Neural crest cell (in vitro differentiated cells): ENCODE measurements at places on chromosomes 11 and 22. TPM values are rescaled to one million over a fixed set of nuclear protein-coding genes. Genes with fewer than 3 reads are reported as not detected.
A peak's percentile ranks its signal among the peaks of the same experiment; 100 is the strongest.

The IRF7 gene
- 10.2 and 11.4 TPM in 2 replicates for total RNA-seq

The SERPIND1 gene
- total RNA-seq, result not detected in 2 replicates

The MICAL2 gene
- 1.0 and 1.1 TPM in 2 replicates for total RNA-seq

The SMIM35 gene
- not detected in 2 replicates for total RNA-seq

The KCTD14 gene
- total RNA-seq, result 1.4 and 1.6 TPM in 2 replicates

The SAA2 gene
- total RNA-seq, result not detected in 2 replicates

The GLB1L2 gene
- total RNA-seq, result 15.4 TPM in 2 replicates

The NXPE1 gene
- total RNA-seq, result not detected in 2 replicates

The TMPRSS13 gene
- total RNA-seq, result 0.34 TPM in 1 of 2 replicates, not detected in the other

The VWA5A gene
- 6.1 and 6.4 TPM in 2 replicates for total RNA-seq

The PGA5 gene
- not detected in 2 replicates for total RNA-seq

GRCh38 chr11:77568306-77568705, 21.4 kb upstream of the AQP11 start:
- no peaks in the 10 kb centered on the region for H3K27me3 ChIP-seq
- no peaks in the 10 kb centered on the region for H3K4me1 ChIP-seq
- H3K27ac ChIP-seq, result no peak overlapping the region
- H3K36me3 ChIP-seq, result peaks cover 9% of the 10 kb centered on the region
- no peak overlapping the region for H3K4me3 ChIP-seq

GRCh38 chr11:134562941-134563471, 151.0 kb upstream of the B3GAT1 start:
- no peak for DNase-seq
- H3K36me3 ChIP-seq, result no peaks in the 10 kb centered on the region
- no peaks in the 10 kb centered on the region for H3K4me1 ChIP-seq
- H3K4me3 ChIP-seq, result no peak overlapping the region
- no peaks in the 10 kb centered on the region for H3K27me3 ChIP-seq

DNA sequence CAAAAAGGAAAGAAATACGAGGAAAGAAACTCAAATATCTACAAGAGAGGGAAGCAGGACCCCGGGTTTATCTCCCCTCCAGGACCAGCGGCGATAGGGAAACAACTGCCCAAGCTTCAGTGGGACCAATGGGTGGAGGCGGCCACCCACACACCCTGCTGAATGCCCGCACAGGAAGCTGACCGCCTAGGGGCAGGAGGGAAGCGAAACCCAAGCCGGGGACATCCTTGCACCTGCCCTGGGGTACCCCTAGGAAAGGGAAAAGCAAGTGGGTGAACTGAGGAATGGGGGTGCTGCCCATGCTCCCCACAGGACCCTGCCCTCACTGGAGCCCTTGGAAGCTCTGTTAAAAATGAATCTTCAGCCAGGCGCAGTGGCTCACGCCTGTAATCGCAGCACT, 27.6 kb upstream of the HMOX1 start:
- H3K27me3 ChIP-seq, result peaks cover 9% of the 10 kb centered on the region
- H3K4me1 ChIP-seq, result peaks cover 23% of the 10 kb centered on the region
- no peak overlapping the region for H3K27ac ChIP-seq
- H3K4me3 ChIP-seq, result no peak overlapping the region

DNA sequence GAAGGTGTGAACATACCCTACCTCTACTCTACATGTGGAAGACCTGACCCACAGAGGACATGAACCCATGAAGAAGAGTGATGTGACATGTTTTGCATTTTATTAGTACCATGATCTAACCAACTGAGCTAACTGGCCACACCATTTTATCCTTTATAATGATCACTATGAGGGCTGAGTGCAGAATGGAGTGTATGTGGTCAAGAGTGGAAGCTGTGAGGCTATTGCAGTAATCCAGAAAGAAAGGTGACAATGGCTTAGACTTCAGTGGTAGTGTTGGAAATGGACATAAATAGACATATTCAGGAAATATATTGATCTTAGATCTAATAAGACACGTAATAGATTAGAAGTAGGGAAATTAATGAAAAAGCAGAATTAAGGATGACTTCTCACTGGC, 3.8 kb downstream of the SRSF8 start:
- peaks cover 8% of the 10 kb centered on the region for H3K36me3 ChIP-seq
- no peak overlapping the region for H3K27ac ChIP-seq
- H3K4me3 ChIP-seq, result peak overlapping the region; percentile 50
- H3K27me3 ChIP-seq, result no peaks in the 10 kb centered on the region

DNA sequence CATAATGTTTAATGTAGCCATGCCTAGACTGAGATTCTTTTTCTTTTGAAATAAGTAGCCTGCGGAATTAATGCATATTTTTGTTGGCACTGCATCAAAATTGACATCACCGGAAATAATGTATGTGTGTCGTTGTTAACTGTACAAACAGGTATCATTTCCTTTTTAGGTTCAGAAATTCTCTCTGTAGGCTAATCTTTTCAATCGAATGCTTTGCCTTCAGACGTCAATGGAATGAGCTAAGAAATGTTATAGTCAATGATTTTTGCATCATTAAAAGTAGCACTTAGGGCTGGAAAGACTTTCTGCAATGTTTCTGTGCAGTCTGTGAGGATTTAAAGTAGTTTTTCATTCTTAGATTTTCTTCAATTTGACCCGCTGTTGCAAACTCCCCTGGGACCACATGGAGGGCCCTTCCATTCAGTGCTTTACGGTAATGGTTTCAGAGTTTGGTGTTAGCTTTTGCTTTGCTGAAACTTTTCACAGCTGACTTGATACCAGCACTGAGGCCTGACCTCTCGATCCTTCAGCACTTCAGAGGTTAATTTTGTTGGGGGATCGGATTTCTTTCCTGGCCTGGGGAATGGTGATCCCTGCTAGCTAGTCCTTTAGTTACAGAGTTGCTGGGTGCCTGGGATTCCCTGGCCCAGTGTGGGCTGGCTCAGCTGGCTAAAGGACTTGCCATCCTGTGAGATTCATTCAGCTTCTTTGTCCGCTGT, 137.8 kb downstream of the DBX1 start:
- peak overlapping the region; percentile 24 for H3K4me3 ChIP-seq
- H3K27me3 ChIP-seq, result peaks cover 4% of the 10 kb centered on the region
- DNase-seq, result peak; percentile 25
- H3K27ac ChIP-seq, result peak overlapping the region; percentile 57

DNA sequence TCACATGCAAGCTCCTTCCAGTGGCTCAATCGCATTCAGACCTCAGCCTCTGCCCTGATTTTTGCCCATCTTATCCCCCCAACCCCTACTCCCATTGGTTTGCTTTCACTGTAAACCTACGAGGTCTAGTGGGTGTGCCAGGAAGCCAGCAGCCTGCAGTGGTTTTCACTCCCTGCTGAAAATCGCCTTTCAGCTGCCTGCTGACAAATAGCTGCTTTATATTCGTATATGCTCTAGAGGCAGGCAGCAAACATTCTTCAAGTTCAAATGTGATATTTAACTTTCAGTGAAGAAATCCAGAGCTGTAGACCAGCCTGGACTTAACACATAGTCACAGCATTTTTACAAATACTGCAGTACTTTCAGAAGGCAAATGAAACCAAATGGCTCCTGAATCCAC, 92.8 kb upstream of the APOA1 start:
- no peak for DNase-seq
- no peak overlapping the region for H3K27ac ChIP-seq
- H3K4me1 ChIP-seq, result peaks cover 12% of the 10 kb centered on the region
- no peaks in the 10 kb centered on the region for H3K27me3 ChIP-seq
- H3K4me3 ChIP-seq, result no peak overlapping the region

GRCh38 chr22:26453216-26453615, 24.2 kb downstream of the ASPHD2 start:
- no peaks in the 10 kb centered on the region for H3K27me3 ChIP-seq
- no peak overlapping the region for H3K27ac ChIP-seq
- H3K4me1 ChIP-seq, result no peaks in the 10 kb centered on the region
- DNase-seq, result no peak
- peaks cover 11% of the 10 kb centered on the region for H3K36me3 ChIP-seq

DNA sequence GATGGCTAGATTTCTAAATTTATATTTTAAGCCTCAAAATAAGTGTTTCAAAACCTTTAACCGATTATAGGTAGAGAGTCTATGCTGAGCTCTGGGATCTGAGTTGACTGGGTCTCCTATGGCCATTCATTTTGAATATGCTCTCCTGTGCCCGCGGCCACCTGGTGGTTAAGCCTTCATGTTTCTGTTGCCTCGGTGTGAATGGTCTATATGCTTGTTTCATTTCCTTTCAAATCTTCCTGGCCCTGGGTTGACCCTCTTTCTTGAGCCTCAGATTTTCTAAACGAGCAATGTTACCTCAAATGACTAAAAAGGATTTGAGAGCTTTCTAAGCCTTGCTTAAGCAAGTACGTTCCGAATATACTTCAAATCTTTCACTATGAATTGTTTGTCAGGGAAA, 789.4 kb upstream of the KIRREL3 start:
- H3K27me3 ChIP-seq, result no peaks in the 10 kb centered on the region
- no peak overlapping the region for H3K4me3 ChIP-seq
- DNase-seq, result no peak

DNA sequence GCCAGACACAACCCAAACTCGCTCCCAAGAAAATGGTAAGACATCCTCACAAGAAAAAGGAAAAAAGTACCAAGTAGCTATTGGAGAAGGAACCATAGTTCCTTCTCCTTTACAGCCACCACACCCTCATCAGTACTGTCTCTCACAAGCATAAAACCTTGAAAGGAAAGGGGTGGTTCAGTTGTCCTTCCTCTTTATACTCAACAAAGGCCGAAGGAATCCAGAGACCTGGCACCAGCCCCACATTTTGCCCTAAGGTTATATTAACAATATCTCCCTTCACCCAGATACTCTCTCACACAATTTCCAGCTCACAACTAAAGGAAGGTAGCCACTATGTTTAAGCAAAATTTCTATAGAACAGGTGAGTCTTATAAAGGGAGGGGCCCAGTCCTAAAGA, 8.5 kb downstream of the FHIP1B start:
- no peaks in the 10 kb centered on the region for H3K27me3 ChIP-seq
- H3K36me3 ChIP-seq, result peaks cover 2% of the 10 kb centered on the region
- no peak overlapping the region for H3K4me3 ChIP-seq
- no peak overlapping the region for H3K27ac ChIP-seq
- DNase-seq, result no peak

DNA sequence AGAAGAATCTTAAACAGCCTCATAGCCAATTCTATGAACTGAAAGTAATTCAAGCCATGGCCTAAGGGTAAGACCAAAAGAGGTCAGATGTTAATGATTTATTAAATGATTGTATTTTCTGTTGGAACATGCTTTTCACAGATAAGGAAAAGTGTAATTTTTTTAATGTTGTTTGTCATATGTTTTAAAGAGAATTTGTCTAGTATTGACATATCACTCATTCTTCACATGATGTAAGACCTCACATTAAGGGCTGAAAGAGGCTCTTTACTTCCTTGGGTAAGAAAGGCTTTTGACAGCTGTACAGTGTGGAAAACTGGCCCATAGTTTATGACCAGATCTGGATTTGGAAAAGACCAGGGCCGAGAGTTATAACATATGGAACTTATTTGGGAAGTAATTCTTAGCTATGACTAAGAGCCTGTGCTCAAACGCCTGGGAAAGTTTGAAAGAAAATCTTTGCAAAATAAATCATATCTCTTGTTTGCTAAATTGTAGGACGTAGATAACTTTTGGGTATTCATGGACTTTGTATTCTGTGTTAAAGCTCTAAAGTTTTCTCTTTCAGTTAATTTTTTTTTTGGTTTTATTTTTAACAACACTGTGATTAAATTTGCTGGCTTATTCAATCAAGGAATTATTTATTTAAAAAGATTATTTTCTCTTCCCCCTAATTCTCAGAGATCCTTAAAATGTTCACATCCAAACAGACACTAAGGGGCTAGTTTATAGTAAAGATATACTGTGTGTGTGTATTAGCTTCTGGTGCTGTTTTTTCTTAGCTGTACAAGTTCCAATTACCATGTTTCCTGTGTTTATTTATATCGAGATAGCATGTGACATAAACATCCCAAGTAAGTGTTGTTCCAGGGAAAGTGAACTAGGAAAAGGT, 162.2 kb downstream of the ARHGAP42 start:
- H3K27me3 ChIP-seq, result no peaks in the 10 kb centered on the region
- H3K4me1 ChIP-seq, result peaks cover 15% of the 10 kb centered on the region
- peaks cover 2% of the 10 kb centered on the region for H3K36me3 ChIP-seq
- H3K4me3 ChIP-seq, result no peak overlapping the region
- H3K27ac ChIP-seq, result peak overlapping the region; percentile 80

GRCh38 chr22:34975721-34976120, 90.2 kb upstream of the ISX start:
- no peak overlapping the region for H3K27ac ChIP-seq
- peaks cover 4% of the 10 kb centered on the region for H3K27me3 ChIP-seq
- no peak overlapping the region for H3K4me3 ChIP-seq
- H3K4me1 ChIP-seq, result peaks cover 5% of the 10 kb centered on the region

DNA sequence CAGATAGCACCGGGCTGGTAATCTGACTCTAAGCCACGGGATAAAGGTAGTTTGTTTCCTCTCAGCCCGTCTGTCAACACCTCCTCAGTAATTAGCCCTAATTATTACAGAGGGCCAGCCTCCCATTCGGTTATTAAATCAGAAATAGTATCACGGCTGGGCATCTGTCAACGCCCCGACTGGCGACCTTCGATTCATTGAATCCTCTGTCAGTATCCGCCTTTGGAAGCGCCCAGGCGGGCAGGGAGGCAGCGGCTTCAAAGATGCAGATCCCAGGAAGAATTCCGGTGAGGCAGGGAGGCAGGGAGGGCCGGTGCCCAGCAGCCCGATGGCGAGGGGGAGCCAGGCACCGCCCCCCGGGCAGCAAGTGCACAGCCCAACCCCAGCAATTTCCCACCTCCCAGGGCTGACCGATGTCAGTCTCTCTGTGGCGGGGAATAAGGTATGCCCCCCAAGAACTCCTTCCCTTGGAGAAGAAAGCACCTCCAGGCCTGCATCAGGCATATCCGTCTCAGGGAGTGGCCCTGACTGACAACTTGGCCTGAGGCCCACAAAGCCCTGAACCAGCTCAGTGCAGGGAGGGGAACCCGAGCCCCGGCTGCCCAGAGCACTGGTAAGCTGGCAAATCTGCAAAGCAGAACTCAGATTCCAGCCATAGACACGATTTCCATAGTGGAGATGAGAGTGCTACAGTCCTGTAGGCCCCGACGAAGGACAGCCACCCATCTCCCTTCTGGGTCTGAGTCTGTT, 11.4 kb downstream of the GNB1L start:
- H3K4me3 ChIP-seq, result no peak overlapping the region
- peaks cover 4% of the 10 kb centered on the region for H3K36me3 ChIP-seq
- H3K4me1 ChIP-seq, result no peaks in the 10 kb centered on the region
- DNase-seq, result no peak

GRCh38 chr11:93819966-93820695, 30.3 kb downstream of the VSTM5 start:
- H3K27ac ChIP-seq, result no peak overlapping the region
- no peak overlapping the region for H3K4me3 ChIP-seq
- H3K4me1 ChIP-seq, result peaks cover 14% of the 10 kb centered on the region
- no peaks in the 10 kb centered on the region for H3K27me3 ChIP-seq
- DNase-seq, result no peak
- H3K36me3 ChIP-seq, result peaks cover 8% of the 10 kb centered on the region

DNA sequence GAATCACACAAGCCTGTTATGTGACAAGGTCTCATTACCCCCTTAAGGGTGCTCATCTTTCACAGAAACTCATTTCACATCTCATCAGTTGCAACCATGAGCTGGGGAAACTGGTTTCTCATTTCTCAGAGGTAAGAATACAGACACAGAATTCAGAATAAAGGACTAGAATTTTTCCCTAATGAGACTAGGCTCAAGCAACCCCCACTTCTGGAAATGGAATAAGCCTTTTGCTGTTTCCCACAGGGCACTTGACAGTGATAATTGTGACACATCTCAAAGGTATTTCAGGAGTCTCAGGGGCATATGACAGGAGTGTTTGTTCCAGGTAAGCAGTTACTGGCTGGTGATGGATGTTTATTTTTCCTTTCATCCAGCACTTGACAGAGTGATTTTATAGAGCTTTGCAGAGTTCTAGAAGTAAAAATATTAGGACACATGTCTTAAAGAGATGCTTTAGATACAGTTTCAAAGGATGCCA, 112.9 kb upstream of the DDI1 start:
- H3K4me1 ChIP-seq, result no peaks in the 10 kb centered on the region
- no peaks in the 10 kb centered on the region for H3K36me3 ChIP-seq
- DNase-seq, result no peak
- no peak overlapping the region for H3K27ac ChIP-seq
